Fibroblast of skin of right quadriceps (primary cell): ENCODE measurements at places on chromosomes 5 and 9.

DNA sequence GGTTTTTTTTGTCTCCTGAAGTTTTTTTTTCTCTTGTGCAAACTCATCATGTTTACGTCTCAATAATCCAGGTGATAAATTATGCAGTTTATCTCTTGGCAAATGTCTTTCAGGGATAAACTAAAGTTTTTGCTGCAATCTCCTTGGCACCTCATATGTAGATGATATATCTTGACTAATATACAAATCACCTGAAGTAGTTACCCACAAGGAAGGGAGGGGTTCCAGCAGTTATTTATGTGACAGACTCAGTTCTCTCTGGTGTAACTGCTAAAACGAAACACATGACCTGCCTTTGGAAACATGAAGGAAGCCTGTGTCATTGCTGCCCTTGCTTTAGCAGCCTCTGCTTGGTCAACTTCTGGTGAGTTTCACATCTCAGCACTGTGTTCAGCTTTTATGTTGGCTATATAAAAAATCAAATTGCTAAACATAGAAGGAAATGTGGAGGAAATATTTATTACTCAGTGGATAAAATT is 39.3 kb upstream of the KIAA1958 start:
- DNase-seq = peak; percentile 68

DNA sequence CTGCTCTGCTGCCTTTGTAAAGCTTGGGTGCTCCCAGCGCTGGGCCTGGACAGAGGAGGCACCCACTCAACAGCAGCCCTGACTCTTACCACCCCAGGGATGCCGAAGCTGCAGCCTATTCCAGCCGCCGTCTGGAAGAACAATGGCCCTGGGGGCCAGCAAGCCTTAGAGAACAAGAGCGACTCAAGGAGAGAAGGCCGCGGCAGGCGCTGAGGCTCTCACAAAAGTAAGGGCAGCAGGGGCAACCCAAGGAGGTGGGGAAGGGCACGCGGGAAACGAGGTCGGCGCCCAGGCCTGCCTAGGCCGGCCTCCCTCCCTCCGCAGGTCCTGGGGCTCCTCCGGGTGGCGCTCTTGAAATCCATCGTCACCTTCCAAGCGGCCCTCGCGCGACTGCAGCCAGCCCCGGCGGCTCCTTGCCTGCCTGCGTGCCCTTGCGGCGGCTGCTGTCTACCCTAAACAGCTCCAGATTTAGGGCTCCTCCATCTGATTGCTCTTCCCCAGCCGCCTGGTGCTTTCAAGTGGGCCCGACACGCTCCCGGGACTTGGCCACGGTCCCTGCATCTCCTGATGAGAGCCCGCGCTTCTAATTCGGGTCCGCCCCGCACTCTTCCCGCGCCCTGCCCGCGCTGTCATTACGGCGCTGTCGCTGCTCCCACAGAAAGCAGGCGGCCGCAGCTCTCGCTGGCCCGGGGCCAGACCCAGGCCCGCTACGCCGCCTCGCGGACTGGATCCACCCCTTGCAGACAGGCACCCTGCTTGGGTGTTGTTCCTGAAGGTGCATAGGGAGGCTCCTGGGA is 213.3 kb downstream of the SEMA6A start:
- DNase-seq = peak; percentile 27

- peak; percentile 19 for DNase-seq
Measured at GRCh38 chr5:62473209-62473608, 60.6 kb downstream of the IPO11 start.

GRCh38 chr9:110112792-110113191 is 95.2 kb downstream of the C9orf152 start:
- no peak for DNase-seq

GRCh38 chr9:68844631-68845612 is 139.9 kb downstream of the PIP5K1B start:
- DNase-seq = peak; percentile 5
